ENCODE measurements at places on chromosomes 3 and 15.

DNA sequence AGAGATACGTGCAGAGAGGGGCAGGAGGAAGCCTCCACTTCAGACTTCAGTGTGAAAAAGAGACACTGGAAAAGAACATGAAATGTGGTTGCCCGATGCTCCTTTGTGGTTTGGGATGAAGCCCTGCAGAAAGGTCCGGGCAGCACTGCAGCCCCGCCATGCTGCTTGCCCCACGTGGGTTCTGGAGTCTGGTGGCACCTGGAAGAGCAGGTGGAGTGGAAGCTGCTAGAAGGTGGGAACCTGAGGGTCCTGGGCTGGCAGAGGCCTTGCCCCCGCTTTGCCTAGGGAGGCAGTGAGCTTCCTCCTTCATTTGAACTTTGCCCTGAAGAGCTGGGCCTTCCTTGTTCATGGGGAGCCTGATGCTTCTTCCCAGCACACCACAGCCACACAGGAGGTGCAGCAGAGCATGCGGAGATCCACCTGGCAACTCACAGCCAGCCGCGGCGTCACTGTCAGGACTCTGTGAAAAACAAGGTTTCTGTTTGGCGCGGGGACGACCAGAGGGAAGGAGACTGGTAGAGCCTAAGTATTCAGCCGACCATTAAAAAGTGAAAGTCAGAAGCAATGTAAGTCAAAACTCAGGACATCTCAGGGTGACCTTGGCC is 59.0 kb downstream of the APBA2 start:
- DNase-seq = no peak

GRCh38 chr15:84702961-84703482 is 12.9 kb downstream of the SEC11A start:
- DNase-seq = no peak

DNA sequence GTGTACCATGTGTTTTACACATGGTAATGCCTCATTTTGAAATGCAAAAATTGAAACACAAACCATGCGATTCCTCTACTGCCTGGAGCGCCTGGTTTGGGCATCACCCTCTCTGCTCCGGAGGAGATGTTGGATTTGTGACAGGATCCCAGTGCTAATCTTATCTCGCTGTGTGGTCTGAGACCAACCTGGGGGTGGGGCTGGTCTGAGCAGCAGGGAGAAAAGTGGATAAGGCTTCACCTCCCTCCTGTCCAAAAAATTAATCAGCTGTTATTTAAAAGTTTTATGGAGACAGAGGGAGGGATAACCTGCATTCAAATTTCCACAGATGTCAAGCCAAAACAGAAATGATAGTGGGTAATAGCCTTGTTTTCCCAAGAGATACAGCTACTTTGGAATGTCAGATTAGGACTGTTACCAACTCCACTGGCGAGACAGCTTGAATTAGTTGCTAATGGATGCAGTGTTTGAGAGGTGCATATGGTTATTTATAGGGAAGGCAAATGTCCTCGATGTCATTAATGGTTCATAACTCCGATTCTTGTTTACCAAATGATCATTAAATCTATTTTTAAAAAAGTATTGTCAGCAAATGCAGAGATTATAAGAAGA is 54.0 kb upstream of the SKOR1 start:
- DNase-seq = no peak

GRCh38 chr3:150225986-150226385 is 182.1 kb upstream of the TSC22D2 start:
- no peak for DNase-seq

DNA sequence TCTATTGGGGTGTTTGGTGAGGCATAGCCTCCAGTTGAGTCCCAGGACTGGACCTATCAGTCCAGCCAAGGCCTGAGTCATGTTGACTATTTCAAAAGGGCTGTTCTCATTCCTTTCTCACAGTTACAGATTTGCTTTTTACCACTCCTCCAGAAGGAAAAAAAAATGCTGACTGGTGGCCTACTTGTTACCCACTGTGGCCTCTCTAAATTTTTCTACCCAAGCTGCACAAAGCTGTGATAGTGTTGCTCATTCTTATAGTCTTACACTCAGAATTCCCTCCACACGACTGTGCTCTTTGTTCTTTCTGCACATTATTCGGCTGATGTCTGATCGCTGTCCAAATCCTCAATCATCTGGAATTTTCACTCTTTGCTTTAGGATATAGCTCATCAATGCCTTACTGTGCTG is 1142.2 kb downstream of the IGSF11 start:
- DNase-seq = no peak

GRCh38 chr3:176579711-176580185 is 617.5 kb downstream of the TBL1XR1 start:
- no peak for DNase-seq

- DNase-seq = no peak
Observed at GRCh38 chr15:90496791-90497190, 32.9 kb upstream of the CRTC3 start.

- no peak for DNase-seq
Observed at GRCh38 chr3:78390221-78390620, 1350.3 kb downstream of the ROBO2 start.

DNA sequence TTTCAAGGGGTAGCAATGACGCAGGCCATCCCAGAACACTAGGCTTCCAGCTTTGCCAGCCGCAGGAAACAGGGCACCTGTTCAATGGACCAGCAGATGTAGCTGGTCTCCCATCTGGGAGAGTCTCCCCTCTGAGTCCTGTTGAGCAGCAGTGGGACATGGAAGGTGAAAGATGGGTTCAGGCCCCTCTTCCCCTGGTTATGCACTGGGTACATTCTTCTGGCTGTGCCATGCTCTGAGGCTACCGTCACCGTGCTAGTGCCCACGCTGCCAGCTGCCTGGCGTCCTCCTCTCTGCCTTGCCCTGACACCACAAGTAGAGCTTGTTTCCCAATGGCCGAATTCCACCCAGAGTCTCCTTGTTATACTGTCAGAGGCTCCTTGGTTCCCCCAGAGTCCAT is 63.1 kb downstream of the TLE3 start:
- DNase-seq = no peak

- no peak for DNase-seq
Observed at GRCh38 chr3:101779822-101780381, 891 bp downstream of the NXPE3 start.

GRCh38 chr15:50181969-50182218 is at the start of gene SLC27A2:
Gene SLC27A2 (plus strand): TSS chr15:50182196. CDS start chr15:50182428, 232 bp downstream.
- DNase-seq = no peak

DNA sequence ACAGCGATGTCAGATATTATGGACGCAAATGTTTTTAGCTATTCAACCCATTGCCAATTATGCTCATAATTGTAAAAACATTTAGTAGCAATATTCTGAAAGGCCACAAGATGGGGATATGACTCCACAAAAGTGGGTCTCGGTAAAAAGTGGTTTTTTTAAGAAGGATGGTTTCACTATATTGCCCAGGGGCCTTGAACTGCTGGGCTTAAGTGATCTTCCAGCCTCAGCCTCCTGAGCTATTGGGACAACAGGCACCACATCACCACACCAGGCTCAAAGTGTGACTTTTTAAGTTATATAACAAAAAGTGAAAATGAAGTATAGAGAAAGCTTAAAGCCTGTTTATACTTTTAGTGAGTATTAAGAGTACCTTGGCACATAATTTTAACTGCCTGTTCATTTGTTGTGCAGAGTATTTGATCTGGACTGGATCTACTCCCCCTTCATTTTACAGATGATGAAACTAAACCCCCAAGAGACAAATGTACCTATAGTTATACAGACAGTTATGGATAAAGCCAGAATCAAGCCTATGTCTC is 9.4 kb downstream of the NAA50 start:
- no peak for DNase-seq

GRCh38 chr3:149566292-149566975 is 91.4 kb downstream of the WWTR1 start:
- DNase-seq = no peak

GRCh38 chr3:54733106-54734006 is 194.5 kb downstream of the LRTM1 start:
- no peak for DNase-seq

DNA sequence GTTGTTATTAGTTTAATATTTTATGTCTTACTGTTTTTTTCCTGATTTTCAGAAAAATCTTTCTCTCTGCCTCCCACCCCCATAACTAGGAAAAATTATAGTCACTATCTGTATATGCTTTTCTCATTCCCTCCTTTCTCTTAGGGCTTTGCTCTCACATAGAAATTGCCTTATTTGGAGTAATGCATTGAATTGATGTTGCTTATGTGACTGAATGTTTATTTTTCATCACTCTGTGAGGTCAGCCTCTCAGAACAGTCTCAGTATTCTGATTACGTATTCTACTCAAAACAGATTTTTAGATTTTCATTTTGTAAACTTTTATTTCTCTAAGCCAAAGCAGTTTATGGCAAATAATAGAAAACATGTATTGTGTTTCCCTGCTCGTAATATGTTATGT is 121.0 kb downstream of the SLMAP start:
- DNase-seq = no peak

DNA sequence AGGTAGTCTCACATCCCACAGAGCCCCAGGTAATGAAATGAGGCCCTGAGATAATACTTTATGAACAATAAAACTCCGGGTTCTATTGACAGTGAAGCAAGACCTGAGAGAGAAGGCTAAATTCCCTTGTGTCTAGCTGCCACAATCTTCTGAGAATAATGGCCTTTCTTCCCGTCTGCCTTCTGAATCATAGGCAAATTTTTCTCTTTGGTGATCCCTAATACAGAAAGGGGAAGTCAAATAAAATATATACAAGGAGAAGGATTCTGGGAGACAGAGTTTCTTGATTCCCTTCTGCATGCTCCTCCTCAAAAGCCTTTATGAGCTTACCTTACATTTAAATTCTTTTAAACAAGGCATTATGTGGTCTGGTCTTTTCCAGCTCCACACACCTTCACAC is 29.9 kb upstream of the CCR2 start:
- no peak for DNase-seq

DNA sequence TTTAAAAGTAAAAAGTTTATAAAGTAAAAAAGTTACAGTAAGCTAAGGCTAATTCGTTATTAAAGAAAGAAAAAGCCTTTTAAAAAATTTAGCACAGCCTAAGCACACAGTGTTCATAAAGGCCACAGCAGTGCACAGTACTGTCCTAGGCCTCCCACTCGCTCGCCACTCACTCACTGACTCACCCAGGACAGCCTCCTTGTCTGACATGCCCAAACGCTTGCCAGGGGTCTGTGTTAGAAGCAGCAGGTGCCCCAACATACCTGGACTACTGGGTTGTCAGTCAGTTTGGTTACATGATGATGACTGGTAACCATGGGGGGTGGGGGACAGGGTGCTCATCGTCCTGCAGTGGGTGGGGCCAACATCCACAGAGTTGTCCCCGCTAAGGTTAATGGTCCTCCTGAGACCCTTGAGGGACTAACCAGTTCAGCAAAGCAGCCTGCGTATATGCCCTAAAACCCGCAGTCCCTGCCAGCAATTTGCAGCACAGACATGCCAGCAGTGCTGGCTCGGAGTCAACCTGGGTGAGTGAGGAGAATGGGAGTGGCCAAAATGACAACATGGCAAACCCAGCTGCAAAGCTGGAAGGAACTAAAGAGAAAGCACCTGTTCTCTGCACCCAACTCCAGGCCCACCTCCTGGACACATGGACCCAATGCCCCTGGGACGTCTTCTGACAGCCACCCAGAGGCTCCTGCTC is 49.2 kb downstream of the CYFIP1 start:
- no peak for DNase-seq

DNA sequence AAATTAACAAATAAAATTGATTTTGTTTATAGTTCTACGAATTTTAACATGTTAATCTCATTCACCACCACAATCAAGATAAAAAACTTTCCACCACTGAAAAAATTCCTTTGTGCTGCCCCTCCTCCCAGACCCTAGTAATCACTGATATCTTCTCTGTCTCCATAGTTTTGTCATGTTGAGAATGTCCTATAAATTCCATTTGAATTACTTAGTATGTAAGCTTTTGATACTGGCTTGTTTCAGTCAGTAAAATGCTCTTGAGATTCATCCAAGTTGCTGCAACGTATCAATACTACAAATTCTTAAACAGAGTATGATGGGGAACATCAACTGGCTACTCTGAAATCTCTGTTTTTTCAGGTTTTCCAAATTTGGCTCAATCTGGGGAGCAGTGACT is 129.6 kb downstream of the CTNNB1 start:
- DNase-seq = no peak

All from T follicular helper cell (primary cell).